ENCODE measurements at places on chromosomes 4 and X. TPM values are rescaled to one million over a fixed set of nuclear protein-coding genes. Genes with fewer than 3 reads are reported as not detected.

GRCh38 chr4:39976945-39977488 is 694 bp downstream of the PDS5A start:
- DNase-seq: no peak

Gene EFHC2
- total RNA-seq: 0.43 TPM

GRCh38 chr4:177236886-177237285 is 72.8 kb upstream of the NEIL3 start:
- DNase-seq: no peak

Gene ARX
- 0.26 TPM for total RNA-seq

DNA sequence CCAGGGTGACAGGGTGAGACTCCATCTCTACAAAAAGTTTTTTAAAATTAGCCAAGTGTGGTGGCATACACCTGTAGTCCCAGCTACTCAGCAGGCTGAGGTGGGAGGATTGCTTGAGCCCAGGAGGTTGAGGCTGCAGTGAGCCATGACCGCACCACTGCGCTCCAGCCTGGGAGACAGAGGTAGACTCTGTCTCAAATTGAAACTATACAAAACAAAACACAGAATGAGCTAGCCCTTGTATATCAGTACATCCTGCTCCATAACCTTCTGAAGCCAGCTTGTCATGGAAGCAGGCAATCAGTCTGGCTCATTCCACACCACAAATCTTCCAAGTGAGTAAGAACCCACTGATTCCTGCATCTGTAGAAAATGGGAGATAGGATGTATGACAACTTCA is 49.0 kb downstream of the CD99L2 start:
- DNase-seq: no peak

GRCh38 chrX:38320819-38321218 is 6.5 kb downstream of the RPGR start:
- DNase-seq: no peak

Gene SAGE1
- total RNA-seq: not detected

DNA sequence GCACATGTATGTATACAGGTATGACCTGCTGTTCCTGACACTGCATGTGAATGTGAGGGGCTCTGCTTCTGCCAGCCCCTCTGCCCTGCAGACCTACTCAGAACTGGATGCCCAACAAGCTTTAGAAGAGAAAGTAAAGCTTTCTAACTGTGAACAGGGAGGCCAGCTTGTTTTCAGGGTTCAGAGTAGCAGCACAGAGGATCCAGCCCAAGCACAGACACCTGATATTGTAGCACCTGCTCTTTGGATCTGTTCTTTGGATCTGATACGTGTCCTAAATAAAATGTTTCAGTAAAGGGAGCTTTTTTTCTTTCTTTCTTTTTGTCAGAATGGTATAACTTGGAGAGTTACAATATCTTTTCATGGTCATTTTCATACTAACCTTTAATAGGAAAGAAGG is 19.2 kb downstream of the DCUN1D4 start:
- no peak for DNase-seq

GRCh38 chrX:51893931-51894696 is 691 bp downstream of the MAGED1 start:
- no peak for DNase-seq

Gene PHKA1
- total RNA-seq: 9.8 TPM

All from spleen (tissue), 13 donors.